ENCODE measurements at places on chromosomes 6 and 20.

DNA sequence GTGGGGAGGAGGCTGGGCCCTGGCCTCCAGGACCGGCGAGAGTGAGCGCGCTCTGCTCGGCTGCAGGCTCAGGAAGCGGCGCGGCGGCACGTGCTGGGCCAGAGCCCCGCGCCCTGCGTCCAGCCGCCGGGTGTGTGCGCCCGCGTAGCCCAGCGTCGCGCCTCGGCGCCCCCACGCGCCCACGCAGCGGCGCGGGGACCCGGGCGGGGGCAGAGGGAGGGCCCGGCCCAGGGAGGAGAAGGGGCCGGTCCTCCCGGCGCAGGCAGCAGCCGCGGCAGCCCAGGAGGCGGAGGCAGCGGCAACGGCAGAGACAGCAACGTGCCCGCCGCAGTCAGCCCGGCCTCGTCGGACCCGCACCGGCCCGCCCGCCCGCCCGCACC is at the start of gene EYA2:
Gene EYA2 (plus strand): TSS at position 265 of the 380 bp plus-strand sequence. CDS start 95,168 bp downstream, outside the sequence.
- no peak for DNase-seq

DNA sequence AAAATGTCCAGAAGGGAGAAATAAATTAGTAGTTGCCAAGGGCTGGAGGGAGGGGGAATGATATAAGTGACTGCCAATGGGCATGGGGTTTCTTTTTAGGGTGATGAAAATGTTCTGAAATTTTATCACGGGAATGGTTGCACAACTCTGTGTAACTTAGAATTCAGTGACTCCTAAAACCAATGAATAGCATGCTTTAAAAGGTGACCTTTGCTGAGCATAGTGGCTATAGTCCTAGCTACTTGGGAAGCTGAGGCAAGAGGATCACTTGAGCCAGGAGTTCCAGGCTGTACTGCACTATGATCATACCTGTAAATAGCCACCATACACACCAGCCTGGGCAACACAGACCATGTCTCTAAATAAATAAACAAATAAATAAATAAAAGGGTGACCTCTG is 109.0 kb downstream of the ATG5 start:
- DNase-seq, result no peak

GRCh38 chr6:159212525-159213280 is 43.5 kb downstream of the FNDC1 start:
- no peak for DNase-seq

DNA sequence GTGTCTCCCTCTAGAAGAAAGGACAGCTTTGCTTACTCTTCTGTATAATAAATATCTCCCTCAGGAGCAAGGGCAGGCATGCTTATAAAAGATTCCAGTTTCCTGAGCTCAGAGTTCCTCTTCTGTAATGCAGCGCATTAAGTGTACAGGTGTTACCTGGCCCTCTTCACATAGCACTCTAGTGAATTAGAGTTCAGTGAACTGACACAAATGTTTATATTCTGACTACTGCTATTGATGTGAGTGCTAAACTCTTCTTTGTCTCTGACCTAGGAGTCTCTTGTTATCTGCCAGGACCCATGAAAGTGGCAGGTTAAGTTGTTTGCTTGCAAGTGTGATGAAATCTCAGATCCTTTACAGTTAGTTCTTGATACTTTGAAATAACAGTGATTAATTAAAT is 33.5 kb downstream of the CYB5R4 start:
- DNase-seq, result no peak

GRCh38 chr20:2086980-2087377 is 14.6 kb upstream of the STK35 start:
- DNase-seq, result no peak

- DNase-seq, result no peak
These were observed at the start of gene IL17A for GRCh38 chr6:52186075-52186474. Gene IL17A (plus strand): TSS chr6:52186375. CDS start chr6:52186432, 57 bp downstream.

GRCh38 chr6:83518816-83519480 is 6.6 kb downstream of the PRSS35 start:
- no peak for DNase-seq

DNA sequence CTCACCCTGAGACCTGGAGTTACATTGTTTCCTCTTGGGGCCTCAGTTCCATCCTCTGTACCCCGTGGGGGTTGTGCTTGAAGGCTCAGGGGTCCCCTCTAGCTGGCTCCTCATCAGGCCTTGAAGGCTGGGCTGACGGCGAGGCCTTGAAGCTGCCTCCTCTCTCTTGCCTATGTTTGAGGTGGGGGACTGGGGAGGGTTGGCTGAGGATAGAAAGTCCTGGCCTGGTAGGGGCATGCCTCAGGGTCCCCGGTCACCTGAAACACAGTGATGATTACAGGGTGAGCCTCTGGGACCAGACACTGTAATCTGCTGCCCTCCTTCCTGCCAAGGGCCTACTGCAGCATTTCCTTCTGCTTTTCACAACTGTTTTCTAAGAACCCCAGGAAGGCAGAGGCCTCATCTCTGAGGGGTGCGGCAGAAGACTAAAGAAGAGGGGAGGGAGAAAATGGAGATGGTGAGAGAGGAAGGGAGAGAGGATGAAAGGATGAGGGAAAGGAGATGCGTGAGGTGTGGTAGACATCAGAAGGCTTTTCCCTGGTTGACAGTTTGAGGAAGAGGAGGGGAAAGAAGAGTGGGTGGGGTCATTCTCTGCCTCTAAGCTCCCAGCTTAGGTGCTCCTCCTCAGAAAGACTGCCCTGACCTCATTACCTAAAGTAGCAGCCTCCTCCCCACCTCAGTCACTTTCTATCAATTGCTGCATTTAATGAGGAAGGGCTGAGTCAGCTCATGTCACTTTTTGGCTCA is 29.7 kb downstream of the VEGFA start:
- no peak for DNase-seq
